ENCODE measurements at places on chromosomes 7 and 10.

- H3K4me1 ChIP-seq: peaks cover 5% of the 10 kb centered on the region
- DNase-seq: peak; percentile 11
- no peak overlapping the region for H3K27ac ChIP-seq
- no peaks in the 10 kb centered on the region for H3K36me3 ChIP-seq
- H3K4me3 ChIP-seq: no peak overlapping the region
Measured at GRCh38 chr7:151451156-151451555, 11.2 kb upstream of the CRYGN start.

DNA sequence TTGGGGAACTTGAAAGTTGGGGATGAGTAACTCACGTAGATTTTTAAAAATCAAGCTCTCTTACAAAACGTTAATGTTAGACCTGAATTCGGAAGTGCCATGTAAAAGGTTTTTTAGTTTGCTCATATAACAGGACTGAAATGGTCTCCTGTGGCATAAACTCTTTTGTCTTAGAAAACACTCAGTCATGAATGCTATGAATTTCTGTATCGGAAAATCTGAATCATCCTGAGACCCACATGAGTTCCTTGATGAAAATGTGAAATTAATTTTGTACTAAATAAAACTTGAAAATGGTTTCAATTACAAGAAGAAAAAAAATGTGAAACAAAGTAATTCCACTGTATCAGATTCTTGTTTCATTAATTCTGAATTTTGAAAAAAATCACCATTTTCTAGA, 134.8 kb upstream of the BMPER start:
- H3K4me1 ChIP-seq: peaks cover 5% of the 10 kb centered on the region
- no peak for DNase-seq
- no peak overlapping the region for H3K27ac ChIP-seq

DNA sequence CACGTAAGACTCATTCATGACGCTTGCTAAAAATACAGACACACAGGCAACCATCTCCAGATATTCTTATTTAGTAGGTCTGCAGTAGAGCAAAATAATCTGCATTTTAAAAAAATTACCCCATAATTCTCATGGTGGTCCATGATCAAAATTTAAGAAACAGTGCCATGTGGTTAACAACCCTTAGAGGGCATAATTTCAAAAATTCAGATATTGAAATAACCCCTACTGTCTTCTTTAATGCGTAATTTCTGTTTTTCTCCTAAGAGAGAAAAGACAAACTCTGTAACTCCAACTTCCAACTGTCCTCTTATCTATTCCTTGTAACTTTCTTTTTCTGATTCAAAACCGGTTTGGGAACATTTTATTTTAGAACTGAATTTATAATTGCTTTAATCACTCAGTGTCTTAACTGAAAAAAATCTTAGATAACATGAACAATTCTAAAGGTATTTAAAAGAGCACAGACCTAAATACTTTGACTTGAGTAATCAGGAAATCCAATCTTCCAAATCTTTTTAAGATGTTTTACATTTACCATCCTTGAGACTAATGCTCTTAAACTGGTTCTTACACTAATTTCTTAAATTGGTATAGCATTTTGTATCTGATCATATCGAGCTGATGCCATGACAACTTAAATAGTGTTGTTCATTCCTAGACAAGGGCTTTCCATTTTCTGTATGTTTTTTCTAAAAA, 148.0 kb downstream of the GALNT11 start:
- no peak for DNase-seq
- no peaks in the 10 kb centered on the region for H3K27me3 ChIP-seq
- H3K4me1 ChIP-seq: no peaks in the 10 kb centered on the region
- no peak overlapping the region for H3K27ac ChIP-seq
- peaks cover 15% of the 10 kb centered on the region for H3K36me3 ChIP-seq

DNA sequence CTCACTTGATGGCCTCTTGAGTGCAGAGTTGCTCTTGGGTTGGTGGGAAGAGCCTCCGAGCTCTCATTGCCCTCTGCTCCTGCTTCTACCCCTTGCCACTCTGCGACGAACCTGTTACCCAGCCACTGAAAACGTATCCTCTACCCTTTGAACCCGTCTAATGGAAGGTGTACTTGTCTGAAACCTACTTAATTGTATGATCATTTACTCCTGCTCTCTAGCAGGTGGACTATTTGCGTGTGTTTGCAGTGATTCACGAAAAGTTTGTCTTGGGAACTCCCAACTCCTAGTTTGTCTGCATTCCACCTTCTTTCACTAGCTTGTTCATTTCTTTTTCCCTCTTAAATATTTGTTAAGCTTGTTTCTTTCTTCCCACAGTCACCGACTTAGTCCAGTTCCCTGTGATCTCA, 503 bp downstream of the CROT start:
- no peaks in the 10 kb centered on the region for H3K36me3 ChIP-seq
- DNase-seq: no peak
- H3K27me3 ChIP-seq: no peaks in the 10 kb centered on the region
- H3K27ac ChIP-seq: peak overlapping the region; percentile 84
- no peaks in the 10 kb centered on the region for H3K4me1 ChIP-seq

GRCh38 chr10:113177156-113177935, 227.3 kb downstream of the TCF7L2 start:
- H3K36me3 ChIP-seq: no peaks in the 10 kb centered on the region
- H3K27ac ChIP-seq: no peak overlapping the region
- no peaks in the 10 kb centered on the region for H3K27me3 ChIP-seq
- H3K4me3 ChIP-seq: no peak overlapping the region
- no peak for DNase-seq

- no peak overlapping the region for H3K27ac ChIP-seq
- H3K27me3 ChIP-seq: no peaks in the 10 kb centered on the region
- no peak overlapping the region for H3K4me3 ChIP-seq
- H3K36me3 ChIP-seq: no peaks in the 10 kb centered on the region
Measured at GRCh38 chr10:119292968-119293760, 85.8 kb downstream of the GRK5 start.

DNA sequence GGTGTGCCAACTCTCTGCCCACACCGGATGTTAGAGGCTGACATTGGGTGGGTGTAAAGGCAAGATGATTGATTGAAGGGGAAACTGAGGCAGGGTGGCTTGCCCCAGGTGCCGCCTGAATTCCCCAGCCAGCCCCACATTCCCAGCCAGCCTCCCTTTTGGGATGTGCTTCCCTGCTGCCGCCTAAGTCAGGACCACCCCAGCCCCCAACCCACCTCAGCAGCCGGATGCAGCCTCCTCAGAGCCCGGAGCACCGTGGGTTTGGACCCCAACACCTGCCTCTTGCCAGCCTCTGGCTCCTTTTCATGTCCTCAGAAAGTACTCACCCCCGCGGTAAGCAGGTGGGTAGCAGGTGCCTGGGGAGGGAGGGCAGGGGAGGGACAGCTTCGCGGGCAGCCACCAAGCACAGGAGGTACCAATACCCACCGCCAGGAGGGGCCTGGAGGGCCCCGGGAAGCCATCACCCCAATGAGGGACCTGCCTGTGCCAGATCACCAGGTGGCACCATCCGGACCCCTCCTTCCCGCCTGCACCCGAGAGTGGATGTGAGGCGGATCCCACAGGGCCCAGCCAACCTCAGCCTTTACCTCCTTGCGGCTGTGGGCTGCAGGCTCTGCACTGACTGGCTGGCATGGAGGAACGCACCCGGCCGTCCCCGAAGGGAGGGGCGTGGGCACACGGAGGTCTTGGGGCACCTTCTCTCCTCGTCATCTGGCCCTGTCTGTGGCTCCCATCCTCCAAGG, 60.5 kb downstream of the PWWP2B start:
- H3K36me3 ChIP-seq: no peaks in the 10 kb centered on the region
- peaks cover 17% of the 10 kb centered on the region for H3K4me1 ChIP-seq
- H3K27me3 ChIP-seq: no peaks in the 10 kb centered on the region
- H3K27ac ChIP-seq: no peak overlapping the region
- DNase-seq: no peak

GRCh38 chr7:136496551-136496950, 371.9 kb upstream of the CHRM2 start:
- DNase-seq: no peak
- H3K36me3 ChIP-seq: no peaks in the 10 kb centered on the region
- H3K4me3 ChIP-seq: no peak overlapping the region
- H3K27ac ChIP-seq: no peak overlapping the region
- H3K4me1 ChIP-seq: no peaks in the 10 kb centered on the region
